ENCODE measurements at places on chromosomes 1 and 21.

DNA sequence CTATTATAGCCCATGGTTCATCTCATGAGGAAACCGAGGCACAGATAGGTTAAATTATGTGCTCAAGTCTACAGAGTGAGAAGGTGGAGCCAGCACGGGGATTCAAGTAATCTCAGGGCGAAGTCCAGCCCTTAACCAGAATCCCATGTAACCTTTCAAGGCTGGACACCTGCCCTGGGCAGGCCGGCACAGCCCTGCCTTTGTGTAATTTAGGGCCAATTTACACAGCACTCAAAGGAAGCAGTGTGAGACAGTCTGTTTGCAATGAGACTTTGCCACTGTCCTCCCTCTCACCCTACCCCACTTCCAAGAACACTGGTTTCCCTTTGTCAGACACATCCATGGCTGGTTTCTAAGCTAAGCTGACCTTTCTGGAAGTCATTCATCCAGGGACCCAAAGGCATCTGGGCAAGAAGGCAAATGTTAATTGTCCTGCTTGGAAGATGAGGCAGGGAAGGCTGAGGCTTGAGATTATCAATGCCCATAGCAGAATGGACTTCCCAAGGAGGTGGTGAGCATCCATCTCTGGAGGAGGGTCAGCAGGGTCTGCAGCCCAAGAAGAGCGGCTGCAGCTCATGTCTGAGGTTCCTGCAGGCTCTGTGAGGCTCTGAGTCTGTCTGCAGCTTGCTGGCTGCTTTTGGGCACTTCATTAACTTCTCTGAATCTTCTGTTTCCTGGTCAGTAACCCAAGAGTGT lies 159.2 kb downstream of the TRABD2B start:
- no peak for DNase-seq

DNA sequence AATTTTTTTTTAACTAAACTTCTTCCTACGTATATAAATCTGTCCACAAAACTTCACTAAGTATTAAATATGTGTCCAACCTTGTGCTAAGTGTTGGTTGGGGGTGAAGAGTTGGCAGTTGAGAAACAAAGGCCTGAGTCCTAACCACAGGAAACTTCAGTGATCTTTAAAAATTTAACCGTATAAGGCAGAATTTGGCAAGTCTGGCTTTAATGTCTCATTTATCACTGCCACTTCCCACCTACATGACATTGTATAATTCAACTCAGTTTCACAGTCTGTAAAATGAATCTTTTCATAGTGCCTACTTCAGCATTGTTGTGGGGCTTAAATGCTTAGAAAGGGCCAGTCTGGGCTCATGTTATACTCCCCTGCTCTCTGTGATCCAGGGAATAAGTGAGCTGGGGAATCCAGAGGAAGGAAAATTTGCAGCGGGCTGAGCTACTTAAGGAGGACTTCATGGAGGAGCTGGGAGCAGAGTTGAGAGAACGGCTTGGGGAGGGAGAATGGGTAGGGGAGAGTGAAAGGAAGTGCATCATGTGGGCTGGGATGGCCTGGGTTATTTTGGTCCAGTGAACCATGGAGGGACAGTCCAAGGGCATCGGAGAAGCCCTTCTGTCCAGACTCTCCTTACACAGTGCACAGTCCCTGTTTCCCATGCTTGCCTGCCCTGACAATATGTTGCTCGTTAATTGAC lies 14.5 kb downstream of the IFNAR2 start:
- no peak for DNase-seq

DNA sequence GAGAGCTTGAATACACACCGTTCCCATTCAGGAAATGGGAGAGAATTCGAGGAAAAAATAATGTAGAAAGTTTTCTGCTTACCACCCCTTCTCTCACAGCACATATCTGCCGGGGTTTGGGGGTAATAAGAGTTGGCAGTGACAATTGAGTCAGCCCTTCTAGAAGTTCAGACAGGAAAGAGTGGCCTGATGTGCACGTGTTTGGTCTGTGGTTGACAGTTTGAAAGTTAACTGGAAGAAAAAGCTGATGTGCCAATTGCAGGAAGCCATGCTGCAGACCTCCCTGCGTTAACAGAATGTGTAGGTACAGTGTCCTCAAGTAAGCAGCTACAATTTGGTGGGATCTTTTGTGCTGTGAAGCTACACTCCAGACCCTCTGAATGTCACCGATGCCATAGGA lies 50.9 kb downstream of the DHX9 start:
- DNase-seq, result no peak

GRCh38 chr1:4001461-4001860 lies 101.4 kb upstream of the C1orf174 start:
- DNase-seq, result no peak

DNA sequence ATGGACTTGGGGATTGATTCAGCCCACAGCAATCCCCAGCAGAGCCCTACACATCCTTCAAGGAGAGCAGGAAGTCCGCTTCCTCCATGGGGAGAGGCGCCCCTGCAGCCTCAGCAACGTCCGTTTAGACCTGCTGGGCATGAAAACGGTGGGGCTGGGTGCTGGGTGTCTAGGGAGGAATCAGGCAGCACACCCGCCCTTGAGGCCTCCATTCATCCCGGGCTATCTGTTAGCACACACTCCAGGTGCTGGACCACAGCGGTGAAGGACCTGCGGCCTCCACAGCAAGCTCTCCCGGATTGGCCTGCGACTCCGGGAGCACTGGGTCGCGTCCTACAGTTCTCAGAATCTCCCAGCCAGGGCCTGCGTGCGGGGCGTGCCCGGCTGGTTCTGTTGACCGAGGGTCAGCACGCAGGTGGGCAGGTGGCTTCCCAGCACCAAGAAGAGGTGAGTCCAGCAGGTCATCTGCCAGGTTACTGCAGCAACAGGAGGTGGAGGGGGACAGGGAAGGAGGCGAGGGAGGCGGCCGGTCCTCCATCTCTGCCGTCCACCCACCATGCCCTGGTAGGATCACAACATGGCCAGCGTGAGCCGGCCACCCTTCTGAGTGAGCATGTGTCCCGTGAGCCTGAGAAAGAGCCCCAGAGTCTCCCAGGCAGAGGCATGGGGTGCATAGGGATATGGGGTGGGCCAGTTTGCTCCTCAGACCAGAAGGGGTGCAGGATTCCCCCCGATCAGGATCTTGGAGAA lies 96.6 kb downstream of the RIPK4 start:
- no peak for DNase-seq

- DNase-seq, result no peak
These were observed 45.5 kb downstream of the TOR1AIP2 start for GRCh38 chr1:179831852-179832699.

Measured in cerebellar nuclear complex (tissue), 1 donor.